ENCODE measurements at places on chromosomes 1 and 21.
A peak's percentile ranks its signal among the peaks of the same experiment; 100 is the strongest.

DNA sequence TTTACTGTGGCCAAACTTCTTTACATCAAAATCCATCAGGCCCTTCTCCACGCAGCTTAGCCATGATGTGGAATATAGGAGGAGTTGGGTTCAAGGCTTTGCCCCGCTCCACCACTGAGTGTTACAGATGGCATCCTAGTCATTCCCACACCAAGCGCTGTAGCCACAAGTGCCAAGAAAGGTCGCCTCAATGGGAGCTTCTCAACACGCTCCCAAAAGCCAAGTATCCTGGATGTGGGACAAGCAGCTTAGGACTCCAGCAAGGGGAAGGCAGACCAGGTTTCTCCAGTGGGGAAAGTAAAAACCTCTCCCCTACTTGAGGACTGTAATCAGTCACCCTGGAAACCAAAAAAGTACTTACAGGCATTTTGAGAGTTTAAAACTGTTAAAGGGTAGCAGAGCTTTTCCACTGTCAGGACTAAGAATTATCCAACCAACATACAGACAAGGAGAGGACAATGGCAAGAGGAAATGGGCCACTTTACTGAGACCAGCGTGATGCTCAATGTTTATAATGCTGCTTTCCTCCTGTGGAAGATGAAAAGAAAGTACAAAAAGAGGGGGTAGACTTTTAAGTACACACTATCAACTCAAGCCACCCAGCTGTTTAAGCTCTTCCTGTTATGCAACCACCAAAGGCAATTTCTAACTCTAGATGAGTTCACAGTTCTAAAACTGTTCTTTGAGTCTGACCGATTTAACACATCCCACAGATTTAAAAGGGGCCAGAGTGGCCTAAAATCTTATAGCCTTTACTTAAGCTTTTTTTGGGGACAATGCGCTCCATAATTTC lies 120.7 kb upstream of the KRTAP19-8 start:
- no peak for DNase-seq

DNA sequence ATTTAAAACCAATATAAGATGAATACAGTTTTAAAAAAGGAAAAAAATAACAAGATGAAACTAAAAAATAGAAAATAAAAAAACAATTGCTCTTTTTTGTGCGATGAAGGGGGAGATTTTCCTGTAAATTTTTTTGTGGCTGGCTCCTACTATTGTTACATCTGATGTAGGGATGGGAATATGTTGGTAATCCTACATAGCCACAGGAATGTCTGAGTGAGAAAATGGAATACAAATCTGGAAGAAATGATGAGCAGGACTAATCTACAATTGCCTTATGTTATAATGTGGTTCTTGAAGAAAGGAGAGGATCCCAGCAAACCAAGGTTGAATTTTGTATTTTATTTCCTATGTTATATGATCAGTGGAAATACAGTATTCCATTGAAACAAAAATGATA lies 40.9 kb downstream of the ATP6V1G3 start:
- DNase-seq = no peak

DNA sequence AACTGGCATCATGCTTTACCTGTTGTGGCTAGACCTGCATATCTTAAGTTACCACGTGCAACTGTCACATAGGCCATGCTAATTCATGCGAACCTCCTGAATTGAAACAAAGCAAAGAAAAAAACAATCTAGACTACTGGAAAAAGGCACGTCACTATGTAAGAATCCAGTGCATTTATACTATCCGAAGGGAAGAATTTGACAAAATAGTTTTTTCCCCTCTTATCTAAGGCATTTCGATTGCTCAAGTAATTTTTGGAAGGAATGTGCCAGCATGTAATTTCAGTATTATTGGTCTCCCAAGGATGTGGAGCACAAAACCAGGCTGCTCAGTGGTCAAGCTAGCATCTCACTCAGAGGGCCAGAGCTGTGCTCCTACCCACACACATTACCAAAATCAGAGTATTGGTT lies 31.5 kb upstream of the C1orf198 start:
- DNase-seq = no peak

GRCh38 chr1:157944663-157945280 lies 48.7 kb upstream of the KIRREL1 start:
- DNase-seq = no peak

- no peak for DNase-seq
Measured at GRCh38 chr1:168467452-168467851, 76.3 kb downstream of the XCL2 start.

GRCh38 chr1:117826540-117827078 lies 102.8 kb downstream of the GDAP2 start:
- no peak for DNase-seq

DNA sequence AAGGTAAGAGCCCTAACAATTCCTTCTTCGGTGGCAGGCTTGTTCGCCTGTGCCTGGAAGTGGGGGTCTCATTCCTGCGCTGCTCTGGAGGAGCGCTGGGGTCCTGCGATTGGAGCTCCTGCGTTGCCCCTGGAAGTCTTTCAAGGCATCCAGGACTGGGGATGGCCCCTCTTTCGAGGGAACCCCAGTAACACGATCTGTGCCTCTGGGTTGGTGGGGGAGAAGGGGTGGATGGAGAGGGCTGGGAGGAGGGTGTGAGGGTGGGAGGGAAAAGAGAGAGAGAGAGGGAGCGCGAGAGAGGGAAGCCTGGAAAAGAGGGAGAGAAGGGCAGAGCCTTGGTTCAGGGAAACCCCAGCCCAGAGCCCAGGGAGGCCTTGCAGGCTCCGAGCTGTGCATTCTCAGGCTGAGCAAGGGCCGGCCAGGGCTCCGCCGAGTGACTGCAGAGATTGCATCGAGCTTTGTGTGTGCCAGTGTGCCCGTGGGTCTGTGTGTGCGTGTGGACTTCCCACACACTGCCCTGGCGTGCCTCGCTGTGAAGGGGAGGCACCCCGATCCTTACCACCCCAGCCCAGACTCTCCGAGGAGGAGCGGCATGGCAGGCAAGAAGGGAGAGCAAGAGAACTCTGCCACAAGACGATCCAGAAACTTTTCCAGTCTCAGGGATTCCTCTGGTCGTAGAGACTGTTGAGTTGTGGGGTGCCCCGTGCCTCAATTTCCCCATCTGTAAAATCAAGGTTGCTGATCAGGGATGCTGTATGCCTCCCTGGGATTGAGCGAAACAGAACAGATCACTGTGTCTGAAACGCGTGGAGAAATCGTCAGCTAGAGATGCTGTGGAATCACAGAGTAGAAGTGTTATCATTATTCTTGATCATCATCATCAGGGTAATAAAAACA lies 619 bp downstream of the BCL9 start:
- DNase-seq = peak; percentile 74

DNA sequence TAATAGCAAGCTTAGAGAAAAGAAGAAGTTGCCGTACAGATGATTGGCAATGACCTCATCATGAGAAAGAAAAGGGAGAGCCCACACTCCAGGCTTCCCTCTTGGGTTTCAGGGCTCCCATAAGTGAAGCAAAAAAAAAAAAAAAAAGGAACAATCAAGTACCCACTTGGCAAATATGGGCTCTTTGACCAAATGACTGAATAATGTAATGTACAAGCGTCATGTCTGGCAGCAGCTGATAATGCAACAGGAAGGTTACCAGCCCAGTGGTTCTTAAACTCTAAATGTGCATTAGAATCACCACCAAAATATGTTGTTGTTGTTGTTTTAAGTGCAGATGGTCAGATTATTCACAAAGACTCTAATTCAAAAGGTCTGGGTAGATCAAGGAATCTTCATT lies 13.5 kb downstream of the TNFSF4 start:
- DNase-seq = no peak

GRCh38 chr1:14930247-14930965 lies 223.1 kb upstream of the TMEM51 start:
- DNase-seq = no peak

DNA sequence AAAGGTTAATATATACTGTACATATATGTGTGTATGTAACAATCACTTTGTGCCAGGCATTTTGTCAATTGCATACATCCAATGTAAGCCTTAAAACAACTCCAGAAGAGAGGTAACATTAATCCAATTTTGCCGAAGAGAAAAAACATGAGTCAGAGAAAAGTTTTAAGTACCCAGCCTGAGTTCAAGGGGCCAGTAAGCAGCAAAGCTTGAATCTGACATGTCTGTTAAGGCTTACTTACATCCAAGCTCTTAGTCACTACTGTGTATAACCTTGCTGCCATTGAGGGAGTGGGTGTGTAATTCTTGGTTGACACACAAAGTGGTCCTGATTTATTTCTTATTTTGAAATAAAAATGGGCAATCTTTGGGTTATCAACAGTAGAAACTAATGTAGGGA lies 360.4 kb upstream of the LYPLAL1 start:
- no peak for DNase-seq

DNA sequence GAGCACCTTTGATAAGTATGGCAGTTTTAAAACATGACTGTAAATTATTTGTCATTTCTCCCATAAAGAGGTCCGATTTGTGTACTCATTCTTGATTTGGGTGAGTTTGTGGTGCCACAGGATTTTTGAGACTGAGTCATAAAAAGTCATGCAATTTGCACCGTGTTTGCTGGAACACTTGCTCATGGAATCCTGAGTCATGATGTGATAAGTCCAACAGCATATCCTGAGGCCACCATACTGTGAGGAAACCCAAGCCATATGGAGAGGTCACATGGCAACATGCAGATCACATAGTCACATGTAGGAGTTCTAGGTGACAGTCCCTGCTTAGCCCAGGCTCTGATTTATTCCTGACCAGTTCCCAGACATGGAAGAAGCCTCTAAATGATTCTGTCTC lies 40.8 kb upstream of the PRRX1 start:
- no peak for DNase-seq

DNA sequence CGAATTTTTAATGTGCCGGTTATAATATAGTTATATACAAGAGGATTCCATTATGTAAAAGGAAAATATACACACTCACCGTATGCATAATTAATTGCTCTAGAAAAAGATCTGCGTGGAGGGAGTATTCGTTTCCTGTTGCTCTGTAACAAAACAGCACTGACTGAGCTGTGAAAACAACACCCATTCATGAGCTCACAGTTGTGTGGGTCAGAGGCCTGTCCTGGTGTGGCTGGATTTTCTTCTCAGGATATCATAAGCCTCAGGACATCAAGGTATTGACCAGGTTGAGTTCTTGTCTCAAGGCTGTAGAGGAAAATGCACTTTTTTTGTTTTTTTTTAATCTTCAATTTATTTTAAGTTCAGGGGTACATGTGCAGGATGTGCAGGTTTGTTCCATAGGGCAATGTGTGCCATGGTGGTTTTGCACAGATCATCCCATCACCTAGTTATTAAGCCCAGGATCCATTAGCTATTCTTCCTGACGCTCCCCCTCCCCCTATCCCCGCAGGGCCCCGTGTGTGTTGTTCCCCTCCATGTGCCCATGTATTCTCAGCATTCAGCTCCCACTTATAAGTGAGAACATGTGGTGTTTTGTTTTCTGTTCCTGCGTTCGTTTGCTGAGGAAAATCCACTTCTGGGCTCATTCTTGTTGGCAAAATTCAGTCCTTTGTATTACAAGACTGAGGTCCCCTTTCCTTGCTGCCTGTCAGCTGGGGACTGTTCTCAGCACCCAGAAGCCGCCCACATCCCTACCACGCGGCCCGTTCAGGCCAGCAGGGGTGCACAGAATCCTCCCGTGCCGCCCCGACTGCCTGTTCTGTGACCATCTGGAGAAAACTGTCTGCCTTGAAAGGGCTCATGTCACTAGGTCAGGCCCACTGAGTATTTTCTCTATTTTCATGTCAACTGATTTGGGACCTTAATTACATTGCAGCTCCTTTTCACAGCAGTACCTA lies 87.4 kb upstream of the ERRFI1 start:
- DNase-seq = no peak

DNA sequence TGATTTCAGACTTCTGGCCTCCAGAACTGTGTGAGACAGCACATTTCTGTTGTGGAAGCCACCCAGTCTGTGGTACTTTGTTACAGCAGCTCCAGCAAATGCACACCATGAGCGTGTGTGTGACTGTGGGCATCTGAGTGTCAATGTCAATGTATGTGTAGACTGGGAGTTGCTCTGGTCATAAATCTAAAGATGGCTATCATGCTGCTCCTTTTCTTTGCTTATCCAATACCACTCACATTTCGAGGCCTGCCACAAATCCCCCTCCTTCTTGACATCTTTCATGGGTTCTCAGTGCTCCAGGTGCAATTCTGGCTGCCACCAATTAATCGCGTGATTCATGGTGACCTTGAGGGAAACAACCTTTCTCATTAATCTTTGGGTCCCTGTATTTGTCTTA lies 141.2 kb downstream of the RWDD3 start:
- peak; percentile 56 for DNase-seq

GRCh38 chr1:85464497-85465098 lies 361 bp downstream of the DDAH1 start:
- peak; percentile 84 for DNase-seq

GRCh38 chr1:100713626-100714025 lies 5.9 kb upstream of the VCAM1 start:
- DNase-seq = no peak

DNA sequence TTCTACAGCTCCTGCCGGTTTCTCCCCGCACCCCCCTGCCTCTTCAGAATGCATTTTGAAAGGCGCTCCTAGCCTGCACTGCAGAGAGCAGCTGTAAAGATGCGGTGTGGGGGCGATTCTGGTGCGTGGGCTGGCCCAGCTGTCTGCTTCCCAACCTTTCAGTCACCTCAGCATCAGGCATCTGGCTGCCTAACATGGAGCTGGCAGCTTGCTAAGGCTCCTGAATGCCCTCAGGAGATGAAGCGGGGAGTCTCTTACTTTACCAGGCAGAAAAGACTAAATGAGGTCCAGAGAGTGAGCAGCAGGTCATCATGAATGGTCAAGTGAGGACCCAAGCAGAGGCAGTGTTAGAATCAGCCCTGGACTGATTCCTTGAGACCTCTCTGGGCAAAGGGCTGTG lies 8.7 kb downstream of the IER5 start:
- peak; percentile 69 for DNase-seq

DNA sequence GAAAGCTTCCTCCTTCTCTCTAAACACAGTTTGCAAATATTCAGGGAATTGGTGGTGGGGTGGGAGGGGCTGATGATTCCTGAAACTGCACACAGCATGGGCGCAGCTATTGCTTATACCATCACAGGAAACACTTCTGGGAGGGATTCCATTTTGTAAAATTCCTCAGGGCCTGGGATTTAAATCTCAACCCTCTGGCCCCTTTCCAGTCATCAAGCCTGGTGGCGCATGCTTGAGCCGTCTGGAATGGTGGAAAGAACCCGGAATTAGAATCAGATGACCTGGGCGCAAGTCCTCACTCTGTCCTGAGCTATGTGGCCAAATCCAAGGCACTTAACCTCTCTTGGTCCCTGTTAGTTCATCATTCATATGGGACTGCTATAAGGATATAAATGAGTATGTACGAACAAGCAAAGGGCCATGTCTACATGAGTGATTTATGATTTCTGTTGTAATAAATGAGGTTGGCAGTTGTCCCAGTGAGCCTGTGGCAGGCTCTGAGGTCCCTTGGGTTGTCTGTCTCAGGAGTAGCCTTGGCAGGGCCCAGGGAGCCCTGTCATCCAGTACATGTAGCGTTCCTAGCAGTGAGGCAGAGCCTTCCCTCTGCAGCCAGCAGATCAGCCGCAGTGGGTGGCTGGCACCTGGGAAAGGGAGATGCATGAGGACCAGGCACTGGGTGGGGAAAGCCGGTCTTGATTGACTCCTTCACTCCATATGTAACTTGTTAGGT lies 72.0 kb downstream of the MAN1C1 start:
- DNase-seq = no peak

DNA sequence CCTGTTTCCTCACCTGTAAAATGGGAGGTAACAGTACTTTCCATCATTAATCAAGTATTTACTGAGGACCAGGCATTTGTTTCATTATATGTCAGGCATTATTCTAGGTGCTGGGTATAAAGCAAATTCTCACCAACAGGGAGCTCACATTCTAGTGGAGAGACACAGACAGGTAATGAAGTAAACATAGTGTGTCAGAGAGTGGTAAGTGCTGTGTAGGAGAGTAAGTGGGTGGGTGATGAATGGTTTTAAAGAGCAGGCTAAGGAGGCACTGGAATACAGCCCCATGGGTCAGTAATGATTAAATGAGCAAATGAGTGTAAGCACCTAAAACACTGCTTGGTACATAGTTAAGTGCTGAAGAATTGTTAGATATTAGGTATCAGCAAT lies 60.4 kb downstream of the DNTTIP2 start:
- DNase-seq = no peak
